ENCODE measurements at places on chromosomes 2 and 18. TPM values are rescaled to one million over a fixed set of nuclear protein-coding genes. Genes with fewer than 3 reads are reported as not detected.

TACR1 gene
- total RNA-seq = 0.21 TPM

DNA sequence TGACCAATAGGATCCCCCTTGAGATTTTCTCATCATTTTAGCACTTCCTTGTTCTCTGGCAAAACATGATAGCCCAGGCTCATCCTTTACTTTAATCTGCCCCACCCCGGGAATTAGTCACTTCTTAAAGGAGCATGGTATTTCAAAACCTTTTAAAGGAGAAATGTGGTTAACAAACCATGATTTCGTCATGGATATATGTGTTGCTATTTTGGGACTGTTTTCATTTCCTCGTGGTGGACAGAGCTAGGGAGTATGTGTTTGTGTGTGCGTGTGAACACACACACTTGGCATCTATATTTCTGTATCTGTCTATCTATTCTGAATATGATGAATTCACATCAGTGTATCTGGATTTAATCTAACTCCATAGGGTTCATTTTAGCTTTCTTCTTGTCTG is 128.1 kb downstream of the BIRC6 start:
- peak; percentile 58 for DNase-seq

- DNase-seq = no peak
Observed at GRCh38 chr2:24642351-24642750, 150.8 kb downstream of the PTRHD1 start.

KLHL41 gene
- 0.29 TPM for total RNA-seq

RAPH1 gene
- 28.9 TPM for total RNA-seq

DNA sequence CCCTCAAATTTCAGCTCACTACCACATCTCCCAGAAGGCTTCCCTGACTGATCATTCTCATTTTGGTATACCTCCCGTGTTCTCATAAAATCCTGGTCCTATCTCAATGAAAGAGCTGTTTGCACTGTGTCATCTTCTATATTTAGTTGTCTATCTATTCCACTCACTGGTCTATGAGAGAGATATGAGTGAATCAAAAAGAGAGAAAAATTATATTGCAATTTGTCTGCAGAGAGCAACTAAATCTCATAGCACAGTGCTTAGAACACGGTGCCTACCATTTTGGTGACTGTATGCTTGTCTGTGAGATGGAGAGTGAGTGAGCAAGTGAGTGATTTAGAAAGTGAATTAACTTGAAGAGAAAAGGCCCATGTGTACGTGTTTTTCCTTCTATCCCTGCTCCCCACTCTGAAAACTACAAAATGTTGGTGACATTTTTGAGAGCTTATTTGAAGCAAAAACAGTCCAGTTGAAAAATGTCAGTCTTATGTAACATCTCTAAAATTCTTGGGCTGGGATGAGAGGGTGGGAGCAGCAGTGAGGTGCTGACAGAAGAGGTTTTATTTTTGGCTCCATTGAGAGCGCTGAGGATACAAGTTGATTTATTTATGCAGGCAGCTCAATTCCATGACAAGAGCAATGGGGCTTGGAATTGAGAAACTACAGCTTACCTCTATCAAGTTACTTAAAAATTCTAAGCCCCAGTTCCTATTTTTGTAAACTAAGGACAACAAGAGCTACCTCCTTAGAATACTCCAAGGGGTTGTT is 373.5 kb upstream of the CHST9 start:
- no peak for DNase-seq

MARCO gene
- 0.33 TPM for total RNA-seq

CCDC150 gene
- total RNA-seq = 4.4 TPM

VWA3B gene
- total RNA-seq = not detected

DNA sequence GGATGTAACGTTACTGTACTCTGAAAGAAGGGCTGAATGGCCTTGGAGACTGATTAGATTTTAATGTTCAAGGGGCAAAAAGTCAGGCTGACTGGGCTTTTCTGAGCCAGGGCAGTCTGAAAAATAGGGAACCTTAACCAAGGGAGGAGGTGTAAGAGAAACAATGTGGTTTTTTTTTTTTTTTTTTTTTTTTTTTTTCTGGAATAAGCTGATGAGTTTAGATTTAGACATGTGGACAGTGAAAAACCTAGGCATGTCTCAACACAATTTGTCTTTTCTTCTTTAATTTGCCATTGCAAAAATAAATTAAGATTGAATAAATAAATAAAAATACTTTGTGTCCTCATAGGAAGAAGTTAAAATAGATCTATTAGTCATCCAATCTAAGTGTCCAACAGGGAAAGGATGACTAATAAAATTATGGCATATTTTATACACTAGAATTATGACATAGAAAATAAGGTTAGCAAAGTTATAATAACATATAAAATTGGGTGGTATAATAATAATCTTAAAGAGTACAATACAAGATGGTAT is 237.6 kb upstream of the TRIB2 start:
- DNase-seq = no peak

DNA sequence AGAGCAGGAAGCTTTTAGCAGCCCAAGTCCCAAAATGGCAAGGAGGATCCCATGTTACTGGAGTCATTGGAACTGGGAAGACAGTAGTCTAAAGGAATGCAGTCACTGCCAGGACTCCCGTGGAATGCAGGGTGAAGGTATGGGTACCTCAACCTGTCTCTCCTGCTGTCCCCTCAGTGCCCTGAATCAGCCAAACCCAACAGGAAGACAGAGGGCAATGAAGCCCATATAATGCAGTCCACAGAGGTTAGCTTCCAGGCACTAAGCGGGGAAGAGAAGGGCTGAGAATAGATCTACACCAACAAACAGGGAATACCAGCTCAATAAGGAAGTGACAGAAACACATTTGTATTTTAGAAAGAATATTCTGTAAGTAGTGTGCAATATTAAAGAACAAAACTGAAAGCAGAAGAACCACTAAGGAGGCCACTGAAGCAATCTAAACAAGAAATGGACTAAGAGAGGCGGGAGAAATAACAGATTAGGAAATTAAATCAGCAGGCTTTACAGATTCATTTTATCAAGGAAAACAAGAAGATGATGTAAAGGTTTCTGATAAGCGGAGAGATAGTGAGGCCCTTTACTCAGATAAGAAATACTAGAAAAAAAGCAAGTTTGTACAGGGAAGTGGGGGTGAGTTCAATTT is 8.3 kb downstream of the NEMP2 start:
- DNase-seq = no peak

UGT1A3 gene
- total RNA-seq = not detected

DNA sequence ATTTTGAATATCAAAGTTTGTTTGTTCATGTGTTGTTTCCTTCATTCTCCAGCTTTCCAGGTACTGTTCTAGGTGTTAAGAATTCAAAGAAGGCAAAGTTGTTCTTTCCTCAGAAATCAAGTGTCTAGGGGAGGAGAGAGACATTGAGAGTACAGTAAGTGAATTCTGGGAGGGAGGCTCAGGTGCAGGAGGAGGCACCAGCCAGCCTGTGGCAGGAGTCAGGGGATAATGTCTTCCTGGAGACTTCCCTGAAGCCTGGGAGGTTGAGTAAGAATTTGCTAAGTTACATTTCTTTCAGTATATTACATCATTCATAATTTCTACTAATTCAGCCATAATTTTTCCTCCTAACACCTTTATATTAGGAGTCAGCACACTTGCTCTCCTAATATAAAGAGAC is 462.1 kb downstream of the TDRD15 start:
- DNase-seq = no peak

NFU1 gene
- total RNA-seq = 25.4 TPM
